Stimulated activated CD4-positive, alpha-beta T cell treated with anti-CD3 and anti-CD28 coated beads, TNF-alpha, amount 100 ng/mL, for 48 hours (primary cell): ENCODE measurements at places on chromosomes 12 and 14.

DNA sequence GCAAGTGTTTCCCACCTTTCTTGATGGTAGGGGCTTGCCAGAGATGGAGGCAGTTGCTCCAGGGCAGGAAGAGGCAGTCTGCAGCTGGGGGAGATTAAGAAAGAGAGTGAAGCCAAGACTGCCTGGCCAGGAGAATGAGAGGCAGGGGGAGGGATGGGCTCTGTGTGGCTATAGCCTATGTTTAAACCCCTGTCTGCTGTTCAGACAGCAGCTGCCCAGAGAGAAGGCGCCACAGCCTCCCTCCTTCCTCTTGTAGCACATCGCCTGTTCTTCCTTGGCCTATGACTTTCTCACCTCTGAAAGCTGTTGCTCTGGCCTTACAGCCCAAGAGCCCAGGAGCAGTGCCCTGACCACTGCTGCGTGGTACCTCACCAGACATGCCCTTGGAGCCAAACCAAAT, 61.7 kb downstream of the EMP1 start:
- no peak for DNase-seq

DNA sequence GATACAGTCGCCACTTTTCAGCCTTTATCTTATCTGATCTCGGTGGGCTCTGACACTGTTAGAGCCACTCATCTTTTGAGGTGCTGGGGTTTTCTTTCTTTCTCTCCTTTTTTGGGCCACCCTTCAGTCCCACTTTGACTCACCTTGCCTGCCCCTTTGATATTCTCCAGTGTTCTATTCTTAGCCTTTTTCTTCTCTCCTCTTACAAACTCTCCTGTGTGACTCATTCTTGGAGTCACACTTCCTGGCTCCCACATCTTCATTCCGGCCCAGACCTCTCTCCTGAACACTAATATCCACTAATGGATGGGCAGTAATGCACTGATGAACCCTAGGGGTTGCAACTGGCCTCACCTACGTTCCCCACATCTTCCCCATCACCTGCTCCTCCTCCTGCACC, 2.2 kb upstream of the DCD start:
- DNase-seq, result no peak

DNA sequence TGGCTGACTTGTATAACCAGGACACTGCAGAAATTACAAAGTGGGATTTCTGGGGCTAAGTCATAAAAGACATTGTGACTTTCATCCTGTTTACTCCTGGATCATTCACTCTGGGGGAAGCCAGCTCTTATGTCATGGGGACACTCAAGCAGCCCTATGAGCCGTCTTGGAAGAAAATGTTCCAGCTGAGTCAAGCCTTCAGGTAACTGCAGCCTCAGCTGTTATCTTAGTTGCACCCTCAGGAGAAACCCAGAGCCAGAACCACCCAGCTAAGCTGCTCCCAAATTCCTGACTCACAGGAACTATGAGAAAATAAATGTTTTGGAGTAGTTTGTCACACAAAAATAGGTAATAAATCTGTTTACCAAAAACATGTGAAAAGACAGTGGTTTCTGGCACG, 43.1 kb upstream of the GXYLT1 start:
- no peak for DNase-seq

DNA sequence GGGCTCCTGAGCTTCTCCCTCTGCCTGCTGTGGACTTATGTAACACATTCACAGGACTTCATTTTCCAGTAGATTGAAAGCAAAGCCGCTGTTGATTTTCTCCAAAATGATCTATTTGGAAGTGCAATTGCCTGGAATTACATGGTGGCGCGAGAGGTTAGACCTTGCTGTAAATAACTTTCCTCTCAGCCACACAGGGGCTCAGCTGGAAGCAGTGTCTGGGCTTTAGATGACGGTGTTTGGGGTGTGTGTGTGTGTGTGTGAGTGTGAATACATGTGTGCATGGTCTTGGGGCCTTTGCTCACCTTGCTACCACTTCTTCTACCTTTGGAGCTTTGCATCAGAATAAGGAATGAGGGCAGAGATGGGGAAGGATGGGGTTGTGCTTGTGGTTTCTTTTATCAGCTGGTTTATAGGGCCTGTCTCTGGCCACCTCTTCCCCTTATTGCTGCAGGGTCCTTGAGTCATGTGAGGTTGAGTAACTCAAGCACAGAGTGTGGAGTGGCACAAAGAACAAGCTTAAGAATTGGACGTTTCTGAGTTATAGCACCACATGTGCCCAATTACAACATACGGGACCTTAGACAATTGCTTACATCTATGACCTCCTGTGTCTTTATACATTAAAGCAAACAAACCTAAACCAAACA, 280.6 kb downstream of the NRXN3 start:
- no peak for DNase-seq

- DNase-seq, result no peak
These were observed 58.9 kb upstream of the FSCB start for GRCh38 chr14:44565968-44566367.
